ENCODE measurements at places on chromosomes 7 and 10.

DNA sequence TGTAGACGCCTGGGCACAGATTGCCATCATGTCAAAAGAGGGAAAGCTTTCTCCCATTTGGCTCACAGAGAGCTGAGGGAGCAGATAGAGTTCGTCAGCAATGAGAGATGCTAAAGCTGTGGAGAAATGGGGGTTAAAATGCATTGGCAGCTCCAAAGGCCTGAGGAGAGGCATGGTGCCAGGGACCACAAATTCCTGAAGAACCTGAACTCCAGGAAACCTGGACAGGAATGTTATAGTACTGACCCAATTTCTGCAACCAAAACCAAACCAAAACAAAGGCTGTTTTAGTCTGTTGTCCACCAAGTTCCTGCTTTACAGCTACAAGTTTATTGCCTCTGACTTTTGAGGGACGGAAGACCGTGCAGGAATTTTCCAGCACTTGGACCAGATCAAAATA is 575.7 kb downstream of the REEP3 start:
- DNase-seq: no peak

- no peak for DNase-seq
These were observed 76.8 kb downstream of the TFEC start for GRCh38 chr7:115953592-115954255.

- DNase-seq: no peak
These were observed 23.3 kb downstream of the MACC1 start for GRCh38 chr7:20193873-20194272.

DNA sequence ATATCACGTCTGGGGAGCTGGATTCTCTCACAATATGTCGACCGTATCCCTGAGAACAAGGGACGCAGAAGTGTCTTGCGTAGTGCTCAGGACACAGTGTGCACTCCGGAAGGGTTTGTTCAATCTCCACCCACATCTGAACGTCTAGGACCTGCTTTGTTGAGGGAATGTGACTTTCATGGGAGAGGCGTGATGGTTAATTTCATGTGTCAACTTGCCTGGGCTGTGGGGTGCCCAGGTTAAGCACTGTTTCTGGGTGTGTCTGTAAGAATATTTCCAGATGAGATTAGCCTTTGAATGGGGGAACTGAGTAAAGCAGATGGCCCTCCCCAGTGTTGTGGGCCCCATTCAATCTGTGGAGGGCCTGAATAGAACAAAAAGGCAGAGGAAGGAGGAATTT is 80.4 kb upstream of the SFMBT2 start:
- DNase-seq: no peak

- DNase-seq: no peak
These were observed 128.7 kb downstream of the TSPAN12 start for GRCh38 chr7:120729245-120729644.

GRCh38 chr10:45380903-45381620 is 7.0 kb downstream of the ALOX5 start:
- DNase-seq: no peak

DNA sequence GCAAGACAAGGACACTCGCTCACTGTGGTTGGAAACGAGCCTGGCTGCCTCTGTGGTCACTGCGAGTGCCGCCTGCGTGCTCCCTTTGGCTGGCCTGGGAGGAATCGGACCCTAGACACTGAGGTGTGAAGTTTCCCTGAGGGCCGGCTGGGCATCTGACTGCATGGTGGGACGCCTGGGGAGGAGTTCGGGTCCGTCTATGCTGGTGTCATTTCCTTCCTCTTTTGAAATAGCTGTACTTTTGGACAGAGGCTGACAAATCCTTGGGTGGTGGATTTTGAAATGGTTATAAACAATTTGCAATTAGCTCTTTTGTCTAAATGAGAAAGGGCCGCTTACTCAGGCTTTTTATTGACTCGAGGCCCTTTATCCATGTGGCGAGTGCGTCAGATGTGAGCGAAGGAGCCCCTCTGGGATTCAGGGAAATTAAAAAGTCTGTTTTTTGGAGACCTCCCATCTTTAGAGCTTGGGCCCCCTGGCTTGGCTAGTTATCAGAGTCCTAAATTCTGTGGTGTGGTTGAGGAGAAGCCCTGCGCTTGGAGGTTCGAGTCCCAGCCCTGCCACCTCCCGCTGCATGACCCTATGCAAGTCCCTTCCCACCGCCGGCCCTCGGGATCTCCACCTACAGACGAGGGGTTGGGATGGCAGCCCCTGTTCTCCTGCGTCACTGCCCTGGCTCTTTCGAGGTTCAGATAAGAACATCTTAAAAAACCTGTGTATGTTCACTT is 147.1 kb downstream of the RGS10 start:
- no peak for DNase-seq

DNA sequence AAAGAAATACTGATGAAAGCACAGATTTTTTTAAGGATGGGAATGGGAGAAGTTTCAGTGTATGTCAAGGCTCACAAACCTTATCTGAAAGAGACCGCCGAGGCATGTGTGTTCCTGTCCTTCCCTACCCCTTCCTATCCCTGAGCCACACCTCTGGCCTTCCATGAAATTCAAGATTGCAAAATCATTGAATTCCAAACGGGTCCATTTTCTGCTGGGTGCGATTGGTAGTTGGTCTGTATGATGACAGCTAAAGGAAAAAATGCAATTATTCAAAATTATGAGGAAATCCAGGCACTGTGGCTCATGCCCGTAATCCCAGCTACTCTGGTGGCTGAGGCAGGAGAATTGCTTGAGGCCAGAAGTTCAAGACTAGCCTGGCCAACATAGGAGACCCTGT is 170.1 kb downstream of the ARHGAP12 start:
- no peak for DNase-seq

- no peak for DNase-seq
These were observed 19.7 kb upstream of the PWWP2B start for GRCh38 chr10:132377326-132377725.

- no peak for DNase-seq
These were observed 56.8 kb downstream of the FAS start for GRCh38 chr10:89047397-89047796.

GRCh38 chr10:132397036-132397541 is at the start of gene PWWP2B:
TSS of gene PWWP2B (plus strand) at chr10:132397200. CDS start at chr10:132397227, 27 bp downstream.
- no peak for DNase-seq

DNA sequence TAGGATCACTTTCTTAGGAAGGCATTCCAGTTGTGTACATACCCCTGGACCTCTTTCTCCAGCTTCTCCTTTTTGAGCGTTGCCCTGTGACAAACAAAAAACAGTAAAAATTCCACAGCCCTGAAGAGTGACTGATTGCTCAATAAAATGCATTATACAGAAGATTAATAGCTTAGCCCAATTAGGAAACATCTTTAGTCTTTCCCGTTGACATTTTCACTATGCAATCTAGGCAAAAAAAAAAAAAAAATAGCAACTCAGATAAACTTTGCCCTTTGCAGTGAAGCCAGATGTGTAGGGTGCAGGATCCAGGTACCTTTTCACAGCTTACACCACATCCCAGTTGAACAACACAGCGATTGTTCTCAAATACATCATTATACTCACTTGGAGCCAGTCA is 17.9 kb downstream of the COL28A1 start:
- no peak for DNase-seq

- no peak for DNase-seq
These were observed 667.1 kb upstream of the LRRTM3 start for GRCh38 chr10:66258693-66259092.

DNA sequence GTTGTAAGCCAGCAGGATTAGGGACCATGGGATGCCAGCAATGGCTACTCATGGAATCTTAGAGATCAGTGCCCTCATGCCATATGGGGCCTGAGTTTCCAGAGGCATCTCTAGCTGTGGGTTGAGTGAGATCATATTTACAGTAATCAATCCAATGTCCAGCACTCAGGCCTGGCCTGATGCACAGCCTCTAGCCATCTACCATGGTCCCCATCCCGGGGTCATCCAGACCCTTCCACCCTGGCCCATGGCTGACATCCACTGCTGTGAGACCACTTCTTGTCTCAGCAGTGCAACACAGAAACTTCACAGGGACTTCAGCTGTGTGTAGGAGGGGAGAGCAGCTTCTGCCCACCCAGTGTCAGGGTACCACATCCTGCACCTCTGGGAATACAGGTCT is 6.5 kb upstream of the ADCY1 start:
- no peak for DNase-seq

DNA sequence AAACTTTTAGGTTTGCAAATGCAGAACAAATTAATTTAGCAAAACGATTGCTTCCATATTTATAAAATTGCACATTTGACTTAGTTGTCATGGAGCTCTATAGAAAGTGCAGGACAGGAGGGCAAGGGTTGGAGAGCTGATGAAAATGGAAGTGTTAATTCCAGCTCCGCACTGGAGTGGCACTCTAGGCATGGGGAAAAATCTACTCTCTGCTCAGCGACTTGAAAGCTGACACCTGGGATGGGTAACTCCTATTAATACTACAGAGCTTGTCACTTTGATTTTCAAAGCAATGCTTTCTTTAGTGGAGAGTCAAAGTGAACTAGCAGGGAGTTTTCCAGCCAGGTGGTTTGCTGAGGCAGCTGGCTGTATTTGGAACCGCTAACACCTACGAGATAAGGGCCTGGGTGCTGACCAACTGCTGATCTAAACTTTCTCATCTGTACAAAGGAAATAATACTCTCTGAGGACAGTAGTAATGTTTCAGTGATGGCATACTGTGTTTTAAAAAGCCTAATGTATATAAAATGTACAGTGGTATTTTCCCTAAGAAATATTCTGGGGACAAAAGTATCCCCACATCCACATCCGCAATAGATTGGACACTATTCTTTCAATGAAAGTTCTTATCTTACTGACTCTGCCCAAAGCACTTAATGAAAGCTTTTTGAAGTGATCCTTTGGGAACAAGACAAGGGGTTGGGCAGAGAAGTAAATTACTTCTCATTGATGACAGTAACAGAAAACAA is 444.3 kb downstream of the GPAM start:
- no peak for DNase-seq

DNA sequence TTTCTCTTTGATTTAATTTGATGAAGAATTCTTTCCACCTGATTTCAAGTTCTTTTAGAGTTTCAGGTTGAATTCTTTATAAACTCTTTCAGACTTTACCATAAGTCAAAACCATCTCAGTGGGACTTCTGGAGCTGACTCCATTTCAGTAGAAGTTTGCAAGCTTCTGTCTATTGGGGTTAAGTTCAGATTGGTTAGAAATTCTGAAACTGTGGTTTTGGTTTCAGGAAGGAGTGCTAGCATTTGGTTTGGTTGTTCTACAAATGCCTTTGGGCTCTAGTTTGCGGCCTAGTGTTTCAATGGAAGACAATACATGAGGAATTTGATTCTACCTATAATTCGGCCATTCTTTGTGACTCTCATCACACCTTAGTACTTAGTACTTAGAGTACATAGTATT is 176.8 kb upstream of the RHOBTB1 start:
- no peak for DNase-seq

DNA sequence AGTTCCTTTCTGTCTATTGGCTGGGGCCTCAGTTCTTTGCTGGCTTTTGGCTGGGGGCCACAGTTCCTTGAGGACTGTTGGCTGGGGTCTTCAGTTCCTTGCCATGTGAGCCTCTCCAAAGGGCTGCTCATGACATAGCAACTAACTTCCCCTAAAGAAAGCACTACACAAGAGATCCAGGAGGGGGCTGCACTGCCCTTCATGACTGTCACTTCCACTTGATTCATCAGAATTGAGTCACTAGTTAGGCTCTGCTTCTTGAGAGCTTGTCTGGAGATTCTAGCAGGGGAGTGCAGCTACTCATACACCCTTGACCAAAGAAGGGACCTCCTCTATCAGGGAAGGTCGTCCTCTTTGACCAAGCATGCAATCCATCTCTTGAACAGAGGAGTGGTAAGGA is 38.0 kb upstream of the MKX start:
- no peak for DNase-seq

DNA sequence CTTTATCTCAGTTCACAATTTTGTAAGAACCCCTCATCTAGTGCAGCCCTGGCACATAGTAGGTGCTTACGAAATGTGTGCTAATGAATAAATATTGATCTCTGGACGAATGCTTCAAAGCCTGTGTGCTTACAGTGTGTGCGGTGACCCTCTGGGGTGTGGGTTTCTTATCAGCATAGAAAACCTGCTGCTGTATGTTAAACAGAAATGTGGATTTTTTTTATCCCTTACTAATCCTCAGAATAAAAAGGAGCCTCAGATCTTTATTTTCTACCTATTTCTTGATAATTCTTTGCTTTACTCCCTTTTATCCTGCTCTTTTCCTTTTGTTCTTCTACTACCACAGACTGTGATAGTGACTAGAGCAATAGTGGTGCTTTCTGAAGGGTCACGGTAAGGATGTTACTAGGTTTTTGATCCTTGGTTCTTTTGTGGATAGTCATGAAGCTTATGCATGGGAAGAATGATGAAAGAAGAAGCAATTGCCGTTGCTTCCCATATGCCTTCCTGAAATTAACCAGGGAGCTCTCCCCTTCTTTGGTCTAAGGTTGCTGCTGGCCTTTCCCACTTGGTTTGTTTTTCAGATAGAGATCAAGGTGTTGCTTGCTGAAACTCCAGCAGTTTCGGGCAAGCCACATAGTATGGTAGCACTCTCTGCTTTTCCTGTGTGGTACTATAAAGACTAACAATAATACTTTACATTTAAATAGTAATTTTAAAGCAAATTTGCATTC is 44.7 kb downstream of the SPAG6 start:
- no peak for DNase-seq

- DNase-seq: no peak
These were observed 13.6 kb downstream of the MRPS33 start for GRCh38 chr7:141001122-141001521.

DNA sequence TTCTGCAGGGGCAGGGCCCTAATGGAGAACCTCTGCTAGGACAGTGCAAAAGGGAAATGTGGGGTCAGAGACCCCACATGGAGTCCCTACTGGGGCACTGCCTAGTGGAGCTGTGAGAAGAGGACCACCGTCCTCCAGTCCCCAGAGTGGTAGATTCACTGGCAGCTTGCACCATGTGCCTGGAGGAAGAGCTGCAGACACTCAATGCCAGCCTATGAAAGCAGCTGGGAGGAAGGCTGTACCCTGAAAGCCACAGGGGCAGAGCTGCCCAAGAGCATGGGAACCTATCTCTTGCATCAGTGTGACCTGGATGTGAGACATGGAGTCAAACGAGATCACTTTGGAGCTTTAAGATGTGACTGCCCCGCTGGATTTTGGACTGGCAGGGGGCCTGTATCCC is 20.3 kb upstream of the GNAT3 start:
- DNase-seq: no peak
